ENCODE measurements at places on chromosomes 11 and 22.

GRCh38 chr11:68314203-68315170, 2.1 kb downstream of the LRP5 start:
- no peak for DNase-seq

- DNase-seq: no peak
These were observed 23.5 kb upstream of the SPTY2D1 start for GRCh38 chr11:18657673-18658072.

DNA sequence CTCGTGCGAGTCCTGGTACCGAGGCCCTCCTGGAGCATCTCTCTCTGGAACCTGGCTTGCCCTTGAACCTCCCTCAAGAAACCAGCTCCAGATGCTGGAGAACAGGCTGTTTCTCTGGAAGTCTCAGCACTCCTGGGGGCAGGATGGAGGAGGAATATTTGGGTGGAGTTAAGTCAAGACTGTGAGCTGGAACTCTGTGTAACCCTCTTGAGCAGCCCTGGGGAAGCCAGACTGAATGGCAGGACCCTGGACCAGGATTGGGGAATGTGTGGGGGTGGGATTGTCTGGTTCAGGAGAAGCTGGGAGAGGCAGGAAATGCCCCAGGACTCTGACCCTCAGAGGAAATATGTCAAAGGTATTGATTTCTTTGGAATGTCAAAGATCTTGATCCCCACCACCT, 7.7 kb downstream of the CREB3L1 start:
- no peak for DNase-seq

- DNase-seq: no peak
These were observed 53.5 kb upstream of the CCDC188 start for GRCh38 chr22:20204311-20204710.

GRCh38 chr22:50306753-50307749, at the start of gene PLXNB2:
TSS of gene PLXNB2 (minus strand) at chr22:50307646. CDS start at chr22:50290584, 17,062 bp downstream.
- DNase-seq: no peak

GRCh38 chr11:74280494-74280893, 30.9 kb downstream of the P4HA3 start:
- DNase-seq: no peak

DNA sequence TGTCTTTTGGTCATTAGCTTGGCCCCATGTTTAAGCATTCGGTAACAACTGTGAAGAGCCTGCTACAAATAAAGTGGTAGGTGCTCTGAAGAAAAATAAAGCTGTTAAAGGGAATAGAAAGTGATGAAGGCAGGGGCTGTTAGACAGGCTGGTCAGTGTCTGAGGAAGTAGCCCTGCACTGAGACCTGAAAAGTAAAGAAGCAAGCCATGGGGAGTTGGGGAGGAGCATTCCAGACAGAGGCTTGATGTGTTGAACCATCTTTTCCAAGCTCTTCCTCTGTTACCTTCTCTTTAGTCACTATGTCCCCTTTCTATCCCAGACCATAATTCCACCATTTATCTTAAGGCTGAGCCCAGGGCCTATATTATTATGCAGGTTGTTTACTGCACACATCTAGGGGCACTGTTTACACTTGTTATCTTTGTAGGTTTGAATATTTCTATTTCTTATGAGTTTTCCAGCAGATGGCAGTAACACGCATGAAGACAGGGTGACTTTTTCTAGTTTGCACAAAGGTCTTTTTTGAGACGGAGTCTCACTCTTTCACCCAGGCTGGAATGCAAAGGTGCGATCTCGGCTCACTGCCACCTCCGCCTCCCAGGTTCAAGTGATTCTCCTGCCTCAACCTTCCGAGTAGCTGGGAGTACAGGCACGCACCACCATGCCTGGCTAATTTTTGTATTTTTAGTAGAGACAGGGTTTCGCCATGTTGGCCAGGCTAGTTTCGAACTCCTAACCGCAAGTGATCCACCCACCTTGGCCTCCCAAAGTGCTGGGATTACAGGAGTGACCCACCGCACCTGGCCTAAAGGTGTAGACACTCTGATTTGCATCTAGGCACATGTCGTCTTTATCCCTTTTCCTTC, 23.0 kb downstream of the ZFTA start:
- no peak for DNase-seq

DNA sequence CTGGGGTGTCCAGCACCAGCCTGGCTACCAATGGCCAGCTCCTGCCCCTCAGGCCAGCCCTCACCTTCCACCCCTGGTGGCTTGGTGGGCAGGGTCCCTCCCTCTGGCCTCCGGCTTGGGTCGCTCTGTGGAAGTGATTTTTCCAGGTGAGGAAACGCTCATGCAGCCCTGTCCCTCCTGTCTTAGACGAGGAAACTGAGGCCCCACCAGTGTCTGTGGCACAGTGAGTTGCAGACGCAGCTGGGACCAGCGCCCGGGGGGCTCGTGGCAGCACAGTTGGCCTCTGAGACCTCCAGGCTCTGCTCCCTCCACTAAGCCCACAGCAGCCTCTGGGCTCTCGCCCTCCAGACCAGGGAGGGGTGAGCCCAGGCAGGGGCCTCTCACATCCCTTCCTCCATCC, 6.2 kb downstream of the B3GAT1 start:
- no peak for DNase-seq

- DNase-seq: no peak
These were observed at the start of gene OR52E1 for GRCh38 chr11:5069272-5069671. TSS of gene OR52E1 (plus strand) at chr11:5069572.

DNA sequence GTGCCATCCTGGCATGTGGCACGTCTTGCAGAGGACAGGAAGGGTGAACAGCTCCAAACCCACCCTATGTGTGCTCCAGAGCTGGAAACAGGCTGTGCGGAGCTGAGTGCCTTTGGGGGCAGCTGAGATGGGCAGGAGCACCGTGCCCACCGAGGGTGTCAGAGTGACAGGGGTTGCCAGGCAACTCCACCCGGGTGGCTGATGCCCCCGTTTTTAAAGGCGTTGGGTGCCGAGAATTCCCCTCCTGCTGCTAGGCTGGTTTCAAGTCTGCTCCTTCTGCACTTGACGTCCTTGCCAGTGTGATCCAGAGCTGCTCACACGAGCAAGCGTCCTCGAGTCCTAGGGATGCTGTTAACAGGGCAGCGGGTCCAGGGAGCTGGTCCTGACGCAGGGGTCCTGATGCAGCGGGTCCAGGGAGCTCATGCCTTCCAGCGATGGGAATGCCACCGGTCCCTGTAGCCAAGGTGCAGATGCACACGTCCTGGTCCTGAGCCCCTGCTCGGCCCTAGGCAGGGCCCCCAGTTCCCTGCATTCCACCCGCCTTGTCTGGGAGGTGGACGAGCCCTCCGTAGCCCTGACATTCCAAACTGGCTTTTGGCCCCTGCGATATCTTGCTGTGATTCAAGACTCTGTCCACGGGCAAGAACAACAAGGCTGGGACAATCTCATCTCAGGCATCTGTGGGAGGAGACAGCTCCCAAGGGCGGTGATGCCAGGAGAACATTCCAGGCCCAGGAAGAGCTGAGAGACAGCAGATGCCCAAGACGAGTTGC, 4.9 kb downstream of the KCNQ1 start:
- DNase-seq: no peak

DNA sequence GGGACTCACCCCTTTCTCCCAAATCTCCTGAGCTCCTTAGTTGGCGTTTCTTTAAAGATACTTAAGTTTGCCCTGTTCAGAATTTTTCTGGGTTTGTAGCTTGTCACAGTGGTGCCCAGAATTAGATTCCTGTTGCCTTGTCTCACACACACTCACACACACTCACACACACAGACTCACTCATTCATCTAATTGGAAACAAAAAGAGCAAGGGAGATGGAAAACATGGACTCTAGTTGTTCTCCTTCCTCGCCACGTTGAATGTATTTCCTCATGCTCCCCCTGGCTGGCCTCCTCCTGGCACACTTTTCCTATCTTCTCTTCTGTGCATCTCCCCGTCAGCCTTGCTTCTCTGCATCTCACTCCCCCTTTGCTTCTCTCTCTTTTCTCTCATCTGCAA, 752.3 kb downstream of the NTM start:
- no peak for DNase-seq

DNA sequence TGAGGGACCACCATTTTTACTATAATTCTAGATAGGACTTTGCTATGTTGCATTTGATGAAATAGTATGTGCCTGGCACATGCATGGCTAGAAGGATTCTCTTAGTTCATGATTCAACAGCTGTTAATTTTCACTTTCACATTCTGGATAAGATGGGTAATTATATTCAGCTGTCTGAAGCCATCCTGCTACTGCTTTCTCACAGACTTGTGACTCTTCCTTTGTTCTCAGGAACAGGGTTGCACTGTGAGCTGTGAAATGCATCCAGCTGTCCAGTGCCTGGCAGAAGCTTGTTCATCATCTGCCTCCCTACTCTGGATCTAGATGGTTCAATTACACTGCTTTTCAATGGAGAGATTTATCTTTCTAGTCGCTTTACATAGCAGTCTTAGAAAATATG, 610.1 kb upstream of the ANO5 start:
- DNase-seq: no peak

DNA sequence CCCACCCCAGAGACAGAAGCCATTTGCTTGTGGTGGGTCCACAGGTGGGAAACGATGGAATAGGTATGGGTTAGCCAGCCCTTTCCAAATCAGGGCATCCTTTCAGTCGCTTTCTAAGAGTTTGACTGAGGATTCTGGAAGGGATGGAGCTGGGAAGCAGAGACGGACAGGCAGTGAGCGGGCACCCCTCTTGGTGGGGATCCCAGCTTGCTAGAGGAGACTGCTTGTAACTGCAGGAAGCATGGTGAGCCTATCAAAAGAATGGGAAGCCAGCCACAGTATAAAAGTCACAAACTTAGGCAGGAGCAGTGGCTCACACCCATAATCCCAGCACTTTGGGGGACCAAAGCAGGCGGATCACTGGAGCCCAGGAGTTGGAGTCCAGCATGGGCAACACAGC, 6.1 kb upstream of the PDGFB start:
- DNase-seq: no peak

DNA sequence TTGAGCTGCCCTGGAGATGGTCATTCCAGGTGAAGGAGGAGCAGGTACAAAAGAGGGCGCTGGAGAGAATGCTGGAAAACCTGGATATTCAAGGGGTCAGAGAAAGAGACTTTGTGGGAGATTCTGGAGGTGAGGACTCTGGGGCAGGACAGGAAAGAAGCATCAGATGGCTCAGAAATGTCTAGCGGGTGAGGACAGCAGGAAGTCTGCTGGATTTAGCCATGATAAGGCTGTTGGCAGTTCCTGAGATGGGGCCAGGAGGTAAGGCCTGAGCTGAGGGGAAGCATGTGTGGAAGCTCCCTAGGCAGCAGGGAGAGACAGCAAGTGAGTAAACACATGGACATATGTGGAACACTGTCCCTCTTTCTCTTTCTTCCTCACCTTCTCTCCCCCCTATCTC, 1.5 kb downstream of the UPB1 start:
- DNase-seq: no peak

DNA sequence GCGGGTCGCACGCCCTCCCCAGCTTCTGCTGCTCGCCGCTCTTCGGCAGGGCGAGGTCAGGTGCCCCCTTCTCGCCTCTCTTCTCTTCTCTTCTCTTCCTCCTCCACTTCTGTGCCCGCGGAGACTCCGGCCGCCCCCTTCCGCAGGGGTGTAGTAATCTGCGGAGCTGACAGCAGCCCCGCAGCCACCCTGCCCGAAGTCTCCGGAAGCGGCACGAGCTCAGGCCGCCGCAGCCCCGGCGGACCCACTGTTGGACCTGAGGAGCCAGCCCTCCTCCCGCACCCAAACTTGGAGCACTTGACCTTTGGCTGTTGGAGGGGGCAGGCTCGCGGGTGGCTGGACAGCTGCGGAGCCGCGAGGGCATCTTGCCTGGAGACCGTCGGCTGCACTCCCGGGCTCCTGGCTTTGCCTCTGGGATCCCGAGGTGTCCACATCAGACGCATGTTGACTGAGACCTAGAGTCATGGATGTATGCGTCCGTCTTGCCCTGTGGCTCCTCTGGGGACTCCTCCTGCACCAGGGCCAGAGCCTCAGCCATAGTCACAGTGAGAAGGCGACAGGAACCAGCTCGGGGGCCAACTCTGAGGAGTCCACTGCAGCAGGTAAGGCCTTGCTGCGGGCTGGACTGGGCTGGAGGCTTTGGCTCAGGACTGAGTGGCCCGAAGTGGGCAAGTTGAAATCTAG, 486 bp downstream of the STIM1 start:
- peak; percentile 30 for DNase-seq

- no peak for DNase-seq
These were observed 8.0 kb downstream of the VSTM5 start for GRCh38 chr11:93842461-93842860.

DNA sequence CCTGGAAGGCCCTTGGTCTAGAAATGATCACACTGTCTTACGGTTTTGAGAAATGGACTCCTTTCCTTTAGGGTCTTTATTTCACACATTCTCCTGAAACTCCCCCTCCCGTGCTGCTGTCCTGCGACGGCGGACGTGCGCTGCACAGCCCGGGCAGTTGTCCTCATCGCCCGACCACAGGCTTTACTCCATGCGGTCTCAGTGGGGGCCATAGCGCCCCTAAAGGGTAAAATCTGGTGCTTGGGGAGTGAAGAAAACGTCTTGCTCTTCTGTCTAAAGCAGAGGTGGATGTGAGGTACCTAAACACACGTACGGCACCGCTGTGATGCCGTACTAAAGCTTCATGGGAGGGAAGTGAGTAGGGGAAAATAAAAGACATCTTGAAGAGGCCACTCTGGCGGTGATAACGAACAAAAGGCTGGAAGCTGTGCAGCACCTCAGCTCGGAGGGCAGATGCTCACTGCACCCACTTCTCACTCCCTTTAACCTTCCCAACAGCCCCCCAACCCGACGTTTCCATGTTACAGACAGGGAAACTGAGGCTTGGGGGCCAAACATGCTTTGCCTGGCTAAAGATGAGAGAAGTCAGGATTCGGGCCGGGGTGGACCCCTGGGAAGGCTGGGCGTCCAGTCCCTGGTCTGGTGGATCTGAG, 22.6 kb downstream of the MPPED1 start:
- no peak for DNase-seq

GRCh38 chr22:35641494-35642120, 6.6 kb upstream of the APOL6 start:
- no peak for DNase-seq

DNA sequence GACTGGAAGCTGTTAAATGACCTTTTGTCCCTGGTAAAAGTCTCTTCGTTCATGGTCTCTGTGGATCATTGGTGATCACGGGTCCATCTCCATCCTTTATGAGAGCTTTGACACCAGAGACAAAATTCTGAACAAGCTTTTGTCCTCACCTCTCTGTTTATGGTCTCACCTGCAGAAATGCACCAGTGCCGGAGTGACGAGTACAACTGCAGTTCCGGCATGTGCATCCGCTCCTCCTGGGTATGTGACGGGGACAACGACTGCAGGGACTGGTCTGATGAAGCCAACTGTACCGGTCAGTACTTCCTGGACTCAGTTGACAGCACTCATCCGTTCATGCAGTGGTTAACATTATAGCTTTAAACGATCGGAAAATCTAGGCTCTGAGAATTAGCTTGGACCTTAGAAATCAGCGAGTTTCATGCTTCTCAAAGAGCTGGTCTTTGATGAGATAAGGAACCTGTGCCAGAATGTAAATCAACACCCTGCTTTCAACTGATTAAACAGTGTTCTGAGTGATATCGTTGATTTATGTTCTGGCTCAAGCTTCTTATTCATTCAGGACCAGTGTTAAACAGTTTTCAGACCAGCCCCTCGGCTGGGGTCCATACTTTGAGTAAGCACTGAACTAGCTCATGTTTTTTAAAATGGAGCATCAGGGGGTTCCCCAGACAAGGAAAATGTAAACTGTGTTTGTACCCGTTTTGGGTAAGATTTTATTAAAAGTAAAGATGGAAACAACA, 124.5 kb upstream of the SORL1-AS1 start:
- DNase-seq: no peak

- no peak for DNase-seq
These were observed 35.4 kb upstream of the CARS1 start for GRCh38 chr11:3092603-3093141.

GRCh38 chr11:29913352-29913751, 103.5 kb downstream of the KCNA4 start:
- DNase-seq: no peak

GRCh38 chr11:116715383-116715782, 57.4 kb downstream of the BUD13 start:
- no peak for DNase-seq
